ENCODE measurements at places on chromosomes 13 and 19.

DNA sequence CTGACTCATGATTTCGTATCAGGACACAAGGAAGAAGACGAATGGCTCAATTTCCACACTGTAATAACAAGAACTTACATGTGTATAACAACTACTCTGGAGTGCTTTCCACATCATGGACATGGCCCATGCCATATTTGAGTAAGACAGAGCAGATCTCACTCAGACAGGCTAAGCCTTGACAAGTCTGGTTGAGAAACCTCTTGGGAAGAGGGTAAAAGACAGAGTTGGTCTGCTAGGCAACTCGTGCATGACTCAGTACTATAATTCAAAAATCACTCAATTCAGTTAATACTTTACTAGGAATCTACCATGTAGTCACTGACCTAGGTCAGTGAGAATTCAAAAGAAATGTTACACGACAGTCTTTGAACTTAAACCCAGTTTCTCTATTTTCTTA lies 5.7 kb upstream of the THSD1 start:
- no peak for DNase-seq

GRCh38 chr19:56223481-56223880 lies 21.4 kb downstream of the ZSCAN5C start:
- no peak for DNase-seq

DNA sequence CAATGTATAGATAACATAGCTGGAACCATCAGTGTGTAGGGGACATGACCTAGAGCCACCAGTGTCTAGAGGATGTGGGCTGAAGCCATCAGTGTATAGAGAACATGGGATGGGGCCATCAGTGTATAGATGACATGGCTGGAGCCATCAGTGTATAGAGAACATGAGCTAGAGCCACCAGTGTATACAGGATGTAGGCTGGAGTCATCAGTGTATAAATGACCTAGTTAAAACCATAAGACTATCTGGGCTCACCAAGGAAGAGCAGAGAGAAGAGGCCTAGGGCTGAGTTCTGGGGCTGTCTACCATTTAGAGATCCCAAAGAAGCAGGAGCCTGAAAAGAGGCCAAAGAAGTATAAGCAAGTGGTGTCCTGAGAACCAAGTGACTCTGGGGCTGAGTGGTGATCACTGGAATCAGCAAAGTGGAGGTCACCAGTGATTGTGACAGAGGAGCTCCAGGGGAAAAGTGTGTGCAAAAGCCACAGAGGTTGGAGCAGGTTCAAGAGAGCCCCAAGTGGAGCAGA lies 41.0 kb downstream of the RFX2 start:
- no peak for DNase-seq

GRCh38 chr13:53788286-53788685 lies 759.7 kb downstream of the OLFM4 start:
- DNase-seq = no peak

DNA sequence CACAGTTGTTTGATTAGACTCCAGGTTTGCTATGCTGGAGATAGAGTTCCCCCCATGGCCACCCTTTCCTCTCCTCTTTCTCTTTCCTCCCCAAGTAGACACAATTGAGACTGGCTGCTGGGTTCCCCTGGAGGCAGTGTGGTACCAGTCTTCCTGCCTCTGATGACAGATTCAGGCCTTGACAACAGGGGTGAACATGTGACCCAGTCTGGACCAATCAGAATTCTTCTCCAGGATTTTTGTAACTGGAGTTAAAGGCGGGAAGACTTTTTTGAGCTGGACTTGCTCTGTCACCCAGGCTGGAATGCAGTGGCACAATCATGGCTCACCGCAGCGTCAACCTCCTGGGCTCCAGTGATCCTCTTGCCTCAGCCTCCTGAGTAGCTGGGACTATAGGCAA lies 48.7 kb downstream of the CCNE1 start:
- no peak for DNase-seq

DNA sequence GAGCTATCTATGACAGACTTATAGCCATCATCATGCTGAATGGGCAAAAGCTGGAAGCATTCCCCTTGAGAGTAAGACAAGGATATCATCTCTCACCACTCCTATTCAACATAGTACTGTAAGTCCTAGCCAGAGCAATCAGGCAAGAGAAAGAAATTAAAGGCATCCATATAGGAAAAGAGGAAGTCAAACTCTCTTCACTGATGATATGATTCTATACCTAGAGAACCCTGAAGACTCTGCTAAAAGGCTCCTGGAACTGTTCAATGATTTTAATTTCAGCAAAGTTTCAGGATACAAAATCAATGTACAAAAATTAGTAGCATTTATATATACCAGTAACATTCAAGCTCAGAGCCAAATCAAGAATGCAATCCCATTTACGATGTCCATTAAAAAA lies 21.7 kb upstream of the C1QTNF9B start:
- no peak for DNase-seq

DNA sequence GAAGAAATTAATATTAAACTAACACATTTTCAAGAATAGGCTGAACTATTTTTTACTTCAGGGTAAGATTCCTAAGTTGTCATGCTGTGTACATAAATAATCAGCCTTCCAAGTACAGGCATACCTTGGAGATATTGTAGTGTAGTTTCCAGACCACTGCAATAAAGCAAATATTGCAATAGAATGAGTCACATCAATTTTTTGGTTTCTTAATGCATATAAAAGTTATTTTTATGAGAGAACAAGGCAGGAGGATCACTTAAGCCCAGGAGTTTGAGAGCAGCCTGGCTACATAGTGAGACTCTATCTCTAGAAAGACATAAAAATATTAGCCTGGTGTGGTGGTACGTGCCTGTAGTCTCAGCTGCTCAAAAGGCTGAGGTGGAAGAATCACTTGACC lies 511.5 kb downstream of the UQCRFS1 start:
- DNase-seq = no peak

DNA sequence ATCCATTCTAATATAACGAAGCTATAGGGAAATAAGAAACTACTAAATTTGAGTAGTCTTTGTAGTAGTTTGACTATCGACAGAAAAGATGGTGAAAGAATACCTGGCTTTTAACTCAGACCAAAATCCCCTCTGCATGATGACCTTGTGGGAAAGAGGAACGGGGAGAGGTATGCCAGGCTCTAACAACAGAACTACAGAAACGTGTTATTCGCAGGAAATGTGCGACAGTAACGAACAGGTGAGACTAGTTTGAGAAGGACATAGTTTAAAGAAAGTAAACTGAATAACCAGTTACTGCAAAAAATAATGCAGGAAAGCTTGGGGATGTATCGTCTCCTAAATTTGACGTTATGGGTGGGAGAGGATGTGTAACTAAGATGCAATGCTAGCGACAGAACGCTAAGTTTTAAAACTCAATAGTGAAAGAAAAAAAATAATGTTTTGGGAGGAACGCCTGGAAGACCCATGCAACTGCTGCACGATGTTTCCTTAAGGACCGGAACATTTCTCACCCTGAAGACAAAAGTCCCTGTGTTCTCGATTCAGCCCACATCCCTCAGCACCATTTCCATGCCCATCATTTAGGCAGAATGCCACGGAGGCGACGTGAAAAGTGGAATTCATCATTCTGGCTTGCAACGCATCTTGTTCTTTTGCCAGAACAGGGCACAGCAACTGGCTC lies 1.6 kb upstream of the RAP2A start:
- DNase-seq = no peak

- peak; percentile 39 for DNase-seq
These were observed 26.5 kb upstream of the LSM14A start for GRCh38 chr19:34145741-34146202.

DNA sequence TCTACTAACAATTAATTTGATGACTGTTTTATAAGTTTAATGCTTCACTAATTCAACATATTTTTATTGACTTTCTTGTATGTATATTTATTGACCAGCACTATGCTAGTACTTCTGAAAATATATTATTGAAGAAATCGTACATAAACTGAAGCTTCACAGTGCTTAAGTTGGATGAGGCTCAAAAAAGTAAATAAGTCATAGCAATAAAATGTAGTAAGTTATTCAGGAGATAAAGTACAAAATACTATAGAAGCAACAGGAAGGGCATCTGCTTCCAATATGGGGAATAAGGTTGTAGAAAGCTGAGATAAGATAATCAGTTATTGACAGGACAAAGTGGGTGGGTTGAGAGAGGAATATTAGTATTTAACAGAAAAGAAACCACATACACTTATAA lies 944.9 kb upstream of the MIR17HG start:
- DNase-seq = no peak

DNA sequence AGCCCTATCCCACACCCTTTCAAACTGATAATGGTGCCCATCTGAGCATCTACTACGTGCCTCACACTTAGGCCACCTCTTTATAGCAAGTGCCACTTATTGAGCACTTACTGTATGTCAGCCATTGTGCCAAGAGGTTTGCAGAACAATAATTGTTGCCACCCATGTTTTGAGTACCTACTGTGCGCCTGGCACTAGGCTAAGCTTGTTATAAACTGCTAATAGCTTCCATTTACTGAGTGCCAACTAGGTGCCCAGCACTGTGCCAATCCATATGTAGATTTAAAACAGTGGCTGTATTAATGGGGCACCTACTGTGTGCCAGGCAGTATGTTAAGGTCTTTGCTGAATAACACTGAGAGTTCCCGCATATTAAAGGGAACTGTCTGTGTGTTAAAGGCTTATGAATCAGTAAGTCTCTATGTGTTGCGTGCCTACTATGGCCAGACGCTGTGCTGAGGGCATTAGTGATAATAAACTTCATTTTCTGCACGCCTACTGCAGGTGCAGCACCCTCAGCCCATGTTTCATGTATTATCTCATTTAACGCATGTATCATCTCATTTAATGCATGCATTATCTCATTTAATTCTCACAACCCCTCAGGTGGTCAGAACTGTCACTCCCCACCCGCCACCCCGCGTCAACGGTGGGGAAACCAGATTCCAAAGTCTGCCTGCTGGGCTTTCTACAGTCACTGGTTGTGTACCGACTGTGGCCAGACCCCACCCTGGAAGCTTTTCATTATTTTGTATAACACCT lies 105.0 kb downstream of the PTPRS start:
- DNase-seq = no peak

DNA sequence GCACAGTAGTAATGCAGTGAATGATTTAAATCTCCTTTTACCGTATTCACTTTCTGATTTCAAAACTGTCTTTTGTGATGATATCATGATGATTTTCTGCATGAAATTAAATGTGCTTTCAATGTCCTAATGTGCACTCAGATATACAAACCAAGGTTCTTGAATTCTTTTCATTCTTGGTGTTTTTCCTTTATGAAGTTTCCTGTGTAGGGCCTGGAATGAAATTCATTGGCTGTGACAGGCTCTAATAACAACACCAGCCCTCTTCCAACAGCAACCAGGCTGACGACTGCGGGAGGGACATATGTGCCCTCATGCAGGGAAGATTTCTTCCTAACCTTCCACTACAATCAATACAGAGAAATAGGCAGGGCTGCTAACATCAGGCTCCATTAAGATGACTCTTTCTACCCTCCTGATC lies 1052.0 kb downstream of the DIAPH3 start:
- DNase-seq = no peak

DNA sequence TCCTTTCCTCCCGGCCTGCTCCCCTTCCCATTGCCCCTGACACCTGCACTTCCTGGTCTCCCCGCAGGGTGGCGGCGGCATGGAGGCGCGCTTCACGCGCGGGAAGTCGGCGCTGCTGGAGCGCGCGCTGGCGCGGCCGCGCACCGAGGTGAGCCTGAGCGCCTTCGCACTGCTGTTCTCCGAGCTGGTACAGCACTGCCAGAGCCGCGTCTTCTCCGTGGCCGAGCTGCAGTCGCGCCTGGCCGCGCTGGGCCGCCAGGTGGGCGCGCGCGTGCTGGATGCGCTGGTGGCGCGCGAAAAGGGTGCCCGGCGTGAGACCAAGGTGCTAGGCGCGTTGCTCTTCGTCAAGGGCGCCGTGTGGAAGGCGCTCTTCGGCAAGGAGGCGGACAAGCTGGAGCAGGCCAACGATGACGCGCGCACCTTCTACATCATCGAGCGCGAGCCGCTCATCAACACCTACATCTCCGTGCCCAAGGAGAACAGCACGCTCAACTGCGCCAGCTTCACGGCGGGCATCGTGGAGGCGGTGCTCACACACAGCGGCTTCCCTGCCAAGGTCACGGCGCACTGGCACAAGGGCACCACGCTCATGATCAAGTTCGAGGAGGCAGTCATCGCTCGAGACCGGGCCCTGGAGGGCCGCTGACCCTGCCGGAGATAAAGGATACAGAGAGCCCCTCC lies 1.7 kb downstream of the TRAPPC5 start:
- DNase-seq = no peak

- no peak for DNase-seq
These were observed 846 bp downstream of the TGFBR3L start for GRCh38 chr19:7915250-7916102.

DNA sequence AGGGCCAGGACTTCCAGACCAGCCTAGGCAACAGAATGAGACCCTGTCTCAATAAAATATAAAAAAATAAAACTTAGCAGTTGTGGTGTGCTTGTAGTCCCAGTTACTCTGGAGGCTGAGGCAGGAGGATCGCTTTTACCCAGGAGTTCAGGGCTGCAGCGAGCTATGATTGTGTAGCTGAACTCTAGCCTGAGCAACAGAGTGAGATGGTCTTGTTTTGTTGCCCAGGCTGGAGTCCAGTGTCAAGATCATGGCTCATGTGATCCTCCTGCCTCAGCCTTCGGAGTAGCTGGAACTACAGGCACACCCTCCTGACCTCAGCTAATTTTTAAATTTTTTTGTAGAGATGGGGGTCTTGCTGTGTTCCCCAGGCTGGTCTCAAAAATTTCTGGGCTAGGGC lies 4.3 kb upstream of the JUNB start:
- no peak for DNase-seq

GRCh38 chr13:63680704-63681103 lies 2265.1 kb upstream of the PCDH20 start:
- DNase-seq = no peak

GRCh38 chr13:82693607-82694006 lies 1188.7 kb downstream of the SLITRK1 start:
- DNase-seq = no peak

GRCh38 chr13:108425056-108425455 lies 155.5 kb downstream of the TNFSF13B start:
- no peak for DNase-seq

DNA sequence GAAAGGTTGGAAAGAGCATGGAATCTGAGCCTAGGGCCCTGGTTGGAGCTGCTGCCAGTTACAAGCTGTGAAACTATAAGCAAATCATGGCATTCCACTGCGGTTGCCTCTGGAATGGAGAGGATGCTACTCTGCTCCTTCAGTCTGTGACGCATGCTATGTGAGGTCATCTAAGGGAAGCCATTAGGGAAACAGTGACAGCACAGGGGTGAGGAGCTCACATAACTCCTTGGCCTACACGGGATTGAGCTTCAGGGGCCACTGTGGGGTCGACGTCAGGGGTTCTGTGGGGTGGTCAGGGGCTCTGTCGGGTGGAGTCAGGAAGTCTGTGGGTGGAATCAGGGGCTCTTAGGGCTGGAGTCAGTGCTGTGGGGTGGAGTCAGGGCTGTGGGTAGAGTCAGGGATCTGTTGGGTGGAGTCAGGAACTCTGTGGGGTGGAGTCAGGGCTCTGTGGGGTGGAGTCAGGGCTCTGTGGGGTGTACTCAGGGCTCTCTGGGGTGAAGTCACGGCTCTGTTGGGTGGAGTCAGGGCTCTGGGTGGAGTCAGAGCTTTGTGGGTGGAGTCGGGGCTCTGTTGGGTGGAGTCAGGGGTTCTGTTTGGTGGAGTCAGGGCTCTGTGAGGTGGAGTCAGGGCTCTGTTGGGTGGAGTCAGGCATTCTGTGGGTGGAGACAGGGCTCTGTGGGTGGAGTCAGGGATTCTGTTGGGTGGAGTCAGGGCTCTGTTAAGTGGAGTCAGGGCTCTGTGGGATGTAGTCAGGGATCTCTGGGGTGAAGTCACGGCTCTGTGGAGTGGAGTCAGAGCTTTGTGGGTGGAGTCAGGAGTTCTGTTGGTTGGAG lies 35.8 kb upstream of the MEDAG start:
- DNase-seq = peak; percentile 49

Data from activated T-helper 2 cell treated with anti-CD3 and anti-CD28 coated beads, Interferon-gamma antibody, Interleukin-2, Interleukin-4, amounts not matched to agents 10 μg/mL and 5 μg/mL and 100 μg/mL, durations not matched to agents 14 hours and 24 hours and 36 hours (primary cell).